ENCODE measurements at places on chromosomes 1 and 21. TPM values are rescaled to one million over a fixed set of nuclear protein-coding genes. Genes with fewer than 3 reads are reported as not detected.

GRCh38 chr21:35421221-35421620, 372.1 kb upstream of the RUNX1 start:
- DNase-seq = no peak

DNA sequence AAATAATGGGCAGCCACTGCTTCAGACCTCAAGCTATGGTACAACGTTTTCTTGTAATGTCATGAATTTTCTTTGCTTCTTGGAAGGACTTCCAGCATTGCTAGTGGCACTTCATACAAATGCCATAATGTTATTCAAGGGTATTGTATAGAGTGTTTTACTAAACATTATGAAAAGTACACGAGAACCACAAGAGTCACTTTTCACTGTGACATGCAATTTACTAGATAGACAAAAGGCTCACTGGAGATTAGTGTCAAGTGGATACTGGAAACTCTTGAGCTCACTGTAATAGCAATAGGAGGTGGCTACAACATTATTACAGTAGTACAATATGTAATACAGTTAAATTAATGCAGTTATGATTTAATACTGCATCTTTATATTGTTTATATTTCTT, 5.3 kb upstream of the OLFM3 start:
- no peak for DNase-seq

DNA sequence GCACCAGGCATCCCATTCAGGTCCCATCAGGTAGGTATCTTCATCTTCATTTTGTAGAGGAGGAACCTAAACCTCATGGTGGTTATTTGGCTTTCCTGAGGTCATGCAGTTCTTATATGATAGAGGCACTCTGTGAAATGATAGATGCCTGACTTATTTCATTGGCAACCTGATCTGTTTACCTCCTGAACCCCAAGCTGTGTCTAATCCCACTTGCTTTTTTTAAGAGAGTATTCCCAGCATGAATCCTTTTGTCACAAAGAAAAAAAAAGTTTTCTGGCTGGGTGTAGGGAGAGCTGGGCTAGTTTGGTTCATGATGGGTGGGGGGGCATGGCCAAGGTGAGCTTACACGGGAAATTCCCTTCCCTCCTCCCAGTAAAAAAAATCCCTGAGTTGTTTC, 154.2 kb downstream of the TENT5C start:
- DNase-seq = no peak

GRCh38 chr1:94903280-94904009, 23.5 kb downstream of the CNN3 start:
- no peak for DNase-seq

- DNase-seq = no peak
Measured at GRCh38 chr1:178645808-178646200, 79.2 kb upstream of the RALGPS2 start.

- DNase-seq = no peak
Measured at GRCh38 chr1:240056350-240056749, 35.3 kb upstream of the FMN2 start.

GRCh38 chr1:115215703-115216521, 122.1 kb downstream of the NGF start:
- DNase-seq = no peak

DNA sequence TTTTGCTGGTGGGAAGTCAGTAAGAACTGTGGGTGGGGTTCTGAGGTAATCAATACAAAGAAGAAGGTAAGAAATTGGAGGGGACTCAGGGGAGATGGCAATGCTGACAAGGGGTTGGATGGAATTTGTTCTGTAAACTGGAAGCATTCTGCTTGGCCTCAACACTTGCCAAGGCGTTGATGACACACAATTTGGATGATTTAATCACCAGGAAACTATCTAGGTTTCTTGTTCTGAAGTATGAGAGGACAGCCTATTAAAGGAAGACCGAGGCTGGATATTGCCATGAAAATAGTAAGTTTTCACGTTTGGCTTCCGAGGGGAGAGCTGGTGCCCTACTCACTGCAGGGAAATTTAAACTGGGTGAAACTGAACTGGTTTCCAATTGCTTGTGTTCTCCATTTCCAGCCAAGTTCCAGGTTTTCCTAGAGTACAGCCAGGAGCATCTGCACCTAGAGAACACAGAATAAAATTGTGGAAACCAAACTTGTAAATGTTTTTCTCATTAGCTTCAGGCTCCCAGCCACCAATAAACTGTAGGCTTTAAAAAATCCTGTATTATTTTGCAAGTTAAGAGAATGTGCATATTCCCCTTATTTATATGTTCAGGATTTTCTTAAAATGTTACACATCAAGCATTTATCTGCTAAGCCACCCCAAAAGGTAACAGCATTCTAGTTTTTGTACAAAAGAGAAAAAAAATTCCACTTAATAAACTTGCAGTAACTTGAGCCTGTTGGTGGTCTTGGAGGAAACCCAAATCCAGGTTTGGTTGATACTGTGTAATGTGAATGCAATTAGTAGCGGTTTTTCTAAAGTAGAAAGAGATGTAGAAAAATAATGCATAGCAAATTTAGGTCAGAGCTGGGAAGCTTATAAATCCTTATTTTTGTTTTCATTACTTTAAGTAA, 53.8 kb downstream of the ROR1 start:
- DNase-seq = no peak

DNA sequence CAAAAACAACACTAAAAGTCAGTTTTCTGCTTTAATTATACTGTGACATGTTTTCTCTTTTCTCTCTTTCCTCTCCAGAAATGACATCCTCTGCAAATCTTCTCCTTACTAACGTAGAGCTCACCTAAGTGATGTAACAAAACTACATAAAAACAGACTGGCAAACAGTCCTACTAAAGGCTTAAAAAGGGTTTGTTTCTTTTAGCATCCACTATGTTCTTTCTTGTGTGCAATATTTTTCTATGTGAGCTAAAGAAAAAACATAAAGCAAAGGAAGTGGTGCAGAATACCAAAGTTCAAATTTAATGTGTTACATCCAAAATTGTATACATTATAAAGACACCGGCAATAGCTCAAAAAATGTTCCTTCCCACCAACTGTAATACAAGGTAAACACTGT, 14.5 kb downstream of the USP24 start:
- no peak for DNase-seq

ZNF683 gene
- 3.1 TPM for polyA plus RNA-seq

GRCh38 chr1:208980605-208981004, 602.9 kb upstream of the CAMK1G start:
- DNase-seq = no peak

DNA sequence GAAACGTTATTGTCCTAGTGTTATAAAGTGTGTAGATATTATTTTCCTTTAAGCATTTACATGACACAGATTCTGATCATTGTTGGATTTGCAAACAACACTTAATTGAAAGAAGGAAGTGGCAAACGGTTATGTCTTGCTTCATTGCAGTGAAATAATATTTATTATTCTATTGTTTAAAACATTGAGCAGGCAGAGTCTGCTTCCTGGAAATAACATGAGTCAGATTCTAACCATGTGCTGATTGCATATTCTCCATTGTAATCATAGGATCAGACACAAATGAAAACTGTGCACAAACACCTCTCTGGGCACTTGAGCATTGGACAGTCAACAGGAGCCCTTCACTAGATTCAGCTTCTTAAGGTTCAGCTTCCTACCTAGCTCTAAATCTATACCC, 46.8 kb upstream of the USP25 start:
- DNase-seq = no peak

KRTAP6-3 gene
- not detected for polyA plus RNA-seq

DNA sequence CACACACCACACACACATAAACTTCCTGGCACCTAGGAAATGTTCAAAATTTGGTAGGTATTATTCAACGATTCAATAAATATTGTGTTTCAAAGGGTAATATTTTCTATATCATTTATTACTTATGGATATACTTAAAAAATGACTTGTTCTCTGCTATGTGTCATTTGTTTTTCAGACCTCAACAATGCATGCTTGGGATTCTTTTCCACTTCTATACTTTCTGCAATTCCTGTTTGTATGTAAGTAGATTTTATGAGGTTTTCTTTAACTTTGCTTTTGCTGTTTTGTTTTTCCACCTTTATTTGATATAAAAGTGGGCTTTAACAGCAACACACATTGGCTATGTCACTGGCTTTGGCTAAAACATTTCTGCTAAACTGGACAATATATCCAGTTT, 3.5 kb downstream of the CEP170 start:
- no peak for DNase-seq

- DNase-seq = no peak
Measured at GRCh38 chr1:240732390-240732789, 120.4 kb upstream of the GREM2 start.

DNA sequence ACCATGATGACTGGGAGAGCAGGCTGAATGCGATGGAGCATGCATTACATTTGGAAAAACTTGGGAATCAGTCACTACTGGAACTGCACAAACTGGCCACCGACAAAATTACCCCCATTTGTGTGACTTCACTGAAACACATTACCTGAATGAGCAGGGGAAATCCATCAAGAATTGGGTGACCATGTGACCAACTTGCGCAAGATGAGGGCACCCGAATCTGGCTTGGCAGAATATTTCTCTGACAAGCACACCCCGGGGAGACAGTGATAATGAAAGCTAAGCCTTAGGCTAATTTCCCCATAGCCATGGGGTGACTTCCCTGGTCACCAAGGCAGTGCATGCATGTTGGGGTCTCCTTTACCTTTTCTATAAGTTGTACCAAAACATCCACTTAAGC, 9.1 kb downstream of the SNIP1 start:
- DNase-seq = no peak

DNA sequence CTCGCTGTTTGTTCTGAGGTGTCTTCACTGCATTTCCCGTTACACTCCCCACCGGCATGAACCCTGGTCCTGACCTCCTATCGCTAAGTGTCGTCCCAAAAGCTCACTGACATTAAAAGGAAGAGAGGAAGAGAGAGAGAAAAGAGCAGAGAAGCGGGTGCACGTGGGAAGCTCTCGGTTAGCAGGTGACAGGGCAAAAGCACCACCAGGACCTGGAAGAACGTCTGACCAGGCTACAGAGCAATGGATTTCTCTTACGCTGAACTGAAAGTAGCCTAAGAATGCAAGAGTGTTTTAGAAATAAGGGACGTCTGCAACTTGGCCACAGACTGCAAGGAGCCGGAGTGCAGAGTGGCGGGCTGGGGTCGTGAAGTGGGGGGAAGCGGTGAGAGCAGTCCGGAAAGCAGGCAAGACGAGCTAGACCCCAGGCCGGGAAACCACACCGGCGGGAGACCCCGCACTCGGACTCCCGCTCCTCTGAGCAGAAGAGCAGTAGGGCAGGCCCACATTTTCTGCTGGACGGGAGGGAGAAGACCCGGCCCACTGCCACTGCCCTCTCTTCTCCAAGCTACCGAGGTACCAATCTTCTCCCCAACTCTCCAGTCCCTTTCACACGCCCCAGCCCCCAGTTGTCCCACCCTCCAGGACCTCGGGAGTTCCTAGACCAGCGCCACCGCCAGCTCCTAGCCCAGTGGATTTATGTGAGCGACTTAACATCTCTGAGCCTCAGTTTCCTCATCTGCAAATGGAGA, 8.3 kb upstream of the MPZL1 start:
- no peak for DNase-seq

- no peak for DNase-seq
Measured at GRCh38 chr1:65264197-65264929, 45.0 kb upstream of the DNAJC6 start.

- DNase-seq = no peak
Measured at GRCh38 chr1:107464827-107465226, 324.0 kb downstream of the NTNG1 start.

DNA sequence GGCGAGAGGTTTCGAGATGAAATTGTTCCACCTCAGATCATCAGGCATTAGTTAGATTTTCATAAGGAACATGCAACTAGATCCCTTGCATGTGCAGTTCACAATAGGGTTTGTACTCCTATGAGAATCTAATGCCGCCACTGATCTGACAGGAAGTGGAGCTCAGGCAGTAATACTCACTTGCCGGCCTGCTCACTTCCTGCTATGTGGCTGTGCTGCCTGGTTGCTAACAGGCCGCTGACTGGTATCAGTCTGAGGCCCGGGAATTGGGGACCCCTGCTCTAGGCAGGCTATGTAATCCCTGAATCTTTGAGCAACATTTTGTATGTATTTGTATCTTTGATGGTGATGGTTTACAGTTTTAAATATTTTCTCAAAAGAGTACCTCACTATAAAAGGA, 32.5 kb downstream of the XKR8 start:
- DNase-seq = peak; percentile 55

GRCh38 chr1:29171089-29171488, 10.6 kb downstream of the SRSF4 start:
- DNase-seq = no peak

DNA sequence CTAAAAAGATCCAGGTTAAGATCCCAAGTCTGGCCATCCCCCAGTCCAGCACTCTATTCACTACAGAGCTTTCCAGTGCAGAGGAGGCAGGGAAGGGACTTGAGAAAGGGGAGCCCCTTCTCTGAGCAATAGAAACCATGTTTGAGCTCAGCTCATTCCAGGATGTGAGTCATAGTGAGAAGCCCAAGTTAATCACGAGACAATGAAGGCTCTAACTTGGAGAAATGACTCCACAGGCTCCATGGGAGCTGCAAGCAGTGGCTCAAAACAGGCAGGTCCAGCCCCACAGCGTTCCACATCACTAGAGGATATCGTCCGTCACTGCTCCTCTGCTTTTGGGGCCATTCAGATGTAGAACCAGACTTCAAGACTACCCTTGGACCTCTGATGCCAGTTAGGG, 59.1 kb downstream of the CAMK2N1 start:
- DNase-seq = no peak

- DNase-seq = no peak
Measured at GRCh38 chr1:169795687-169796086, 980 bp upstream of the METTL18 start.

SLX9 gene
- polyA plus RNA-seq = 11.7 TPM

GRCh38 chr1:162847839-162848453, 13.0 kb downstream of the CCDC190 start:
- peak; percentile 68 for DNase-seq

DNA sequence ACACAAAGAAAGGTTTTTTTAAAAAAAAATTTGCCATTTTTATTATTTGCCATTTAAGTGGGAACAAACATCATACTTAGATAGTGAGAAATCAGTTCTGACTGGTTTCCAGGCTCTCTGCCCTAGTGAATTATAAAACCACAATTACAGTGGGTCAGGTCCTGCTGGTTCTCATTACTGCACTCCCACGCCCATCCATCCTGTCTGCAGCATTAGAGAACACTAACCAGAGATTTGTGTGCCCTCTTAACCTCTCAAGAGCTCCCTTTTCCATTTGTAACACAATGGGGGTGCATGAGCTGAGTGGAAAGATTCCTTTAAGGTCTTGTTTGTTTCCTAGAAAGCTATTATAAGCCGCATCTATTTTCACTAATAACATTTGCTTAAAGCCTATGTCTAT, 489.3 kb downstream of the AMY1C start:
- DNase-seq = no peak

GRCh38 chr1:66168467-66168887, 365.5 kb upstream of the SGIP1 start:
- DNase-seq = no peak

CHRM3 gene
- polyA plus RNA-seq = 2.0 TPM

DNA sequence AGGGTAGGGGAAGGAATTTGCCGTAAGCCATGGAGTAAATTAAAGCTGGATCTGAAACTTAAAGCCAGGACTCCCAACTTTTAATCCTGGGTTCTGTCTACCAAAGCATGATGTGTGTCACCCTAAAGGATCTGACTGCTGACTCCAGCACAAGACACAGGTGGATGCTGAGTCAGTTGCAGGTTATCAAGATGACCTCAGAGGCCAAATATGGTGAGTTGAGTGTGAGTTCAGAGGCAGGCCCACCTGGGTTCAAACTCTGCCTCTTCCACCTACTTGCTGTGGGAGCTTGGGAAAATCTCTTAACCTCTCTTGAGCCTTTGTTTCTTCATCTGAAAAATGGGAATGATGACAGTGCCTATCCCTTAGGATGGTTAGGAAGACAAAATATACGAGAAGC, 16.7 kb upstream of the LDLRAP1 start:
- no peak for DNase-seq

Measured in naive thymus-derived CD8-positive, alpha-beta T cell (primary cell).